ENCODE measurements at places on chromosomes 6 and 20.

- DNase-seq: no peak
Observed at GRCh38 chr6:168145747-168146596, 67.0 kb upstream of the FRMD1 start.

- no peak for DNase-seq
Observed at GRCh38 chr20:35226884-35227681, 593 bp downstream of the MMP24 start.

DNA sequence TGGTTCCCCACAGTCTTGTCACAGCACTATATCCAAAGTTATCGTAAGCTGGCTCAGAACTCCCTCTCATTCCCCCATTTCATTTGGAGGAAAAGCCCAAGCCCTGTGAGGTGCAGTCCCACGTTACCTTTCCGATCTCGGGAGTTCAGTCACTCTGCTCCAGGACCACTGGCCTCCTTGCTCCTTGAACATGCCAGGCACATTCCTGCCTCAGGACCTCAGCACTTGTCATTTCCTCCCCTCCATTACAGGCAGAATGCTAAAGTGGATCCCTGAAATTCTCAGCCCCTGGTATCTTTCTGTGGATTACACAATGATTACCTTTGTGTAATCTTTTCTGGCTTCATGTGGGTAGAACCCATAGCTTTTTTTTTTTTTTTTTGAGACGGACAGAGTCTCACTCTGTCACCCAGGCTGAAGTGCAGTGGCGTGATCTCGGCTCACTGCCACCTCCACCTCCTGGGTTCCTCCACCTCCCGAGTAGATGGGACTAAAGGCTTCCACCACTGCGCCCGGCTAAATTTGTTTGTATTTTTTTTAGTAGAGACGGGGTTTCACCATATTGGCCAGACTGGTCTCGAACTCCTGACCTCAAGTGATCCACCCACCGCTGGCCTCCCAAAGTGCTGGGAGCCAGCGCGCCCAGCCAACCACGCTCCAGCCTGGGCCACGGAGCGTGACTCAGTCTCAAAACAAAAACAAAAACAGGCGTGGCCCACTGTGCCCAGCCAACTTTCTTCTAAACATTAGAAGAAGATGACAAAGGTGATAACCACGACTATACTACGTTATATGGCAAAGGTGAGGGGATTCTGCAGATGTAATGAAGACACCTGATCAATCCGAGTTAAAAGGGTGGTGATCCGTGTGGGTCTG, 4.0 kb upstream of the OXT start:
- no peak for DNase-seq

DNA sequence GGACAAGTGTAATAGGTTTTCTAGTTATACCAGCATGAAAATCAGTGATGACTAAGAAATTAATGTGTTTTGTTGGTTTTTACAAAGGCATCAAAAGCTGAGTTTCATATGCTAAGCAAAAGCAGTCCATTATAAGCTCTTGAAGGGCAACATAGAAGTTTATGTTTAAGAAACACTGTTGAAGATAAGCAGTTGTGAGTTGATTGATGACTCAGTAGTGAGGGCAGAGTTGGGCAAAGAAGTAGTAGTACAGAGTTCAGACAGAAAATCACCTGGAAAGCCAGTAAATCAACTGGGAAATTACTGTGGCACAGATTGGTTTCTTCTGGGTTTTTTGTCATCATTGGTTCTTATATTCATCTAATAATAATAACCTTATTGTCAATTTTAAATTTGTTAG, 78.0 kb upstream of the SMIM8 start:
- no peak for DNase-seq

- DNase-seq: no peak
Observed at GRCh38 chr6:25623065-25623464, 28.9 kb upstream of the SCGN start.

DNA sequence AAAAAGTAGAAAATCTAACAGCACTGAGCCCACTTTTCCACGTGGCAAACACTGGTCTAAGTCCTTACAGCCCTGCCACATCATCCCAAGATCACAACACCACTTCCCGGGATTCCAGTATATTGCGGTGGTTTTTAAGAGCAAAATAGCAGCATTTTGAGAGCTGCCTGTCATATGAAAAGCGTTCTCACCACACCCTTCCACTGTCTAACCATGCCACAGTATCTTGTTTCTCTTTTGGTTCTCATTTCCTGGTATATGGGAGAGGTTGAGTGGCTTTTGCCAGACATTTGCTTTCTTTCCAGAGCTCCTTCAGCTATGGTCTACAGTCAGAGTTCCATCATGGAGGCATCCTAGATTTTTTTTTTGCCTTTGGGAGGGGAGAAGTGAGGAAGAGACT, 243.0 kb downstream of the TSHZ2 start:
- no peak for DNase-seq

Data from BJ (cell line).